ENCODE measurements at places on chromosomes 7 and 10. TPM values are rescaled to one million over a fixed set of nuclear protein-coding genes. Genes with fewer than 3 reads are reported as not detected.

The NAT16 gene
- total RNA-seq, result not detected

The AOAH gene
- 6.6 TPM for total RNA-seq

The ZNF394 gene
- 33.9 TPM for total RNA-seq

The GHRHR gene
- total RNA-seq, result not detected

The FKBP6 gene
- total RNA-seq, result not detected

The CFAP43 gene
- 0.17 TPM for total RNA-seq

The C10orf53 gene
- not detected for total RNA-seq

The ANXA7 gene
- total RNA-seq, result 135 TPM

The TMEM270 gene
- total RNA-seq, result not detected

The ZCCHC24 gene
- total RNA-seq, result 156 TPM

The RET gene
- total RNA-seq, result 2.2 TPM
